ENCODE measurements at places on chromosomes 16 and 17.
A peak's percentile ranks its signal among the peaks of the same experiment; 100 is the strongest.

GRCh38 chr16:66344533-66345145, 21.9 kb upstream of the CDH5 start:
- DNase-seq: peak; percentile 53

DNA sequence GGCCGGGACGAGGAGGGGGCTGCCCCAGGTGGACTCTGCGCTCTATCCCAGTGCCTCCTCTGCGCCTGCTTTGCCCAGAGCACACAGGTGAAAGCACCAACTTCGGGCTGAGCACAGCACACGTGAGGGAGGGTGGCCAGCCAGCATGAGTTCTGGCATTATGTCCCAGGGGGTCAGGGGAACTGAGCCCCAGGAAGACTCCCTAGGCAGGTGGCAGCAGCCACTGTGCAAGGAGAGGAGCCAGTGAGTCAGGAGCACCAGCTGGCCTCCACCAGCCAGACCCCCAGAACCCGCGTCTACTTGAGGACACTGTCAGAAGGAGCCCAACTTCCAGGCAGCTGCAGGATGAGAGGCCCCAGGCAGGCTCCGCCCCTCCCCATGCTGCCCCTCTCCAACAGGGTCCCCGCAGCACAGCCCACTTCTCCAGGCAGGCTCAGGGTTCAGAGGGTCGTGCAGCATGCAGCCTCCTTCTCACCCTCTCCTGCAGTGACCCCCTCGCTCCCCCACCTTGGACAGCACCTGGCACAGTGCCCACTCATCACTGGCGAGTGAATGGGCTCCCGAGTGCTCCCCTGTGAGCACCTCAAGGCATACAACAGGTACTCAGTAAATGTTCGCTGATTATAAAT, 44.2 kb upstream of the RASD1 start:
- DNase-seq: no peak

GRCh38 chr16:58038219-58038641, 12.7 kb downstream of the MMP15 start:
- no peak for DNase-seq

DNA sequence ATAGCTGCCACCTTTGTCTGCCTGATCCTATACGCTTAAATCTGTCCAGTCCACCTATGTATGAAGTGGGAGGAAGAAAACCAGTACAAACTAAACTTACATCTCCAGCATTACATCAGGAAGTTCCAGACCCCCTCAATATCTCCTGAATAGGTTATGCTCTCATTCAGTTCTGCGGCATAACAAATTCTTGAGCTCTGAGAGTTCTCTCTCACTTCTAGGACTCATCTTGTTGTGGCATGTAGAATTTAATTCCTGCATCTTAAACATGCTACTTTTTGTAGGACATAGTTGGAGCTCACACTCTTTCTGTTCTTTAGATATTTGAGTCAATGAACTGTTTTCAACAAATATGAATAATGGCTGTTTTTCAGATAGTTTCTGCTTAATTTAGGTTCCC, 662.5 kb downstream of the CDH11 start:
- DNase-seq: no peak

DNA sequence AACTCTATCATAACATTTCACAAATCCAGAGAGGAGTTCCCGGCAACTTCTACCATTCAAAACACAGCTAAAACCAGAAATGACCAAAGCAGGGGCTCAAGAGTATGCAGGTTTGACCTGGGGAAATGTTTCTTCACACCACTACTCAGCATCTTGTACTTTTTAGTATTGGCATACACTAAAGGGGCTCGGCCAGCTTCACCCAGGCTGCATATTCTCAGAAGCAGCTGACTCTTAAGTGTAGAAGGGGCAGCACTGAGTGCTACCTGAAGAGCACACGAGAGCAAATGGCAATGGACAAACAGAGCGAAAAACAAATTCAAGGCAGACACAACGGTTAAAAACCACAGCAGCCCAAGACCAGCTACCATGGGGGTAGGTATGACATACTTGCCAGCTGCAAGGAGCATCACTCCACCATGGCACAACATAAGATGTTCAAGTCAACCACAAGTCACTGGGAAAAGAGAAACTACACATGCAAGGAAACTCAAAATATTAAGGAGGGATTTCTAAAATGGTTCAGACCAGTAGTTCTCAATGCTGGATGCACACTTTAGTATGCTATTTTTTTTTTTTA, 34.4 kb downstream of the N4BP1 start:
- DNase-seq: no peak

- DNase-seq: no peak
Measured at GRCh38 chr17:17341452-17341851, 38.3 kb downstream of the NT5M start.

DNA sequence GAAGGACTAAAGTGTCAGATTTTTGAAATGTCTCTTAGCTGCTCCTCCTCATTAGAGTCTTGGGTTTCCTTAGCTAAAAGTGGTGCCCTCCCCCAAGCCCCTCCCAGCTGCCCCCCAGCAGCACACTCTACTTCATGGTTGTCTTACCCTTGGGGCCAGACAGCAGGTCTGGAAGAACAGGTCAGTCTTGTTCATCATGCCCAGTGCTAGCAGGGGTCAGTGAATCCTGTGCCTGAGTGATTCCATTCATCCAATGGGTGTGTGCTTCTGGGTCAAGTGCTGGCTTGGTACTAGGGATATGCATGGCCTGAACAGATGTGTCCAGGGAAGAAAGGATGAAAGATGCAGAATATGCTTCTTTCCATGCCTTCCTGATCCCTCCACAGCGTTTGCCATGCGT, 93.2 kb downstream of the GNAO1 start:
- DNase-seq: no peak

DNA sequence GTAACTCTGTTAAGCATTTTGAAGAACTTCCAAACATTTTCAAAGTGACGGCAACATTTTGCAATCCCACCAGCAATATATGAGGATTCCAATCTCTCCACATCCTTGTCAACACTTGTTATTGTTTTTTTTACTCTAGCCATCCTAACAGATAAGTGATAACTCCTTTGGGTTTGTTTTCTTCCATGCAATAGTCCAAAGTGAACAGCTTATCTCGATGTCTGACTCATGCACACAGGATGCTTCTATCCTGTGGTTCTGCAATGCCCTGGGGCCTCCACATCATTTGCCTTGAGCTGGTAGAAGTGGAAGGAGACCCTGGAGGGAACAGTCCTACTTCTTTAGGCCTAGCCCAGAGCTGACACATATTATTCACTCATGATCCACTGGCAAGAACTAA, 13.0 kb downstream of the TLE7 start:
- no peak for DNase-seq

DNA sequence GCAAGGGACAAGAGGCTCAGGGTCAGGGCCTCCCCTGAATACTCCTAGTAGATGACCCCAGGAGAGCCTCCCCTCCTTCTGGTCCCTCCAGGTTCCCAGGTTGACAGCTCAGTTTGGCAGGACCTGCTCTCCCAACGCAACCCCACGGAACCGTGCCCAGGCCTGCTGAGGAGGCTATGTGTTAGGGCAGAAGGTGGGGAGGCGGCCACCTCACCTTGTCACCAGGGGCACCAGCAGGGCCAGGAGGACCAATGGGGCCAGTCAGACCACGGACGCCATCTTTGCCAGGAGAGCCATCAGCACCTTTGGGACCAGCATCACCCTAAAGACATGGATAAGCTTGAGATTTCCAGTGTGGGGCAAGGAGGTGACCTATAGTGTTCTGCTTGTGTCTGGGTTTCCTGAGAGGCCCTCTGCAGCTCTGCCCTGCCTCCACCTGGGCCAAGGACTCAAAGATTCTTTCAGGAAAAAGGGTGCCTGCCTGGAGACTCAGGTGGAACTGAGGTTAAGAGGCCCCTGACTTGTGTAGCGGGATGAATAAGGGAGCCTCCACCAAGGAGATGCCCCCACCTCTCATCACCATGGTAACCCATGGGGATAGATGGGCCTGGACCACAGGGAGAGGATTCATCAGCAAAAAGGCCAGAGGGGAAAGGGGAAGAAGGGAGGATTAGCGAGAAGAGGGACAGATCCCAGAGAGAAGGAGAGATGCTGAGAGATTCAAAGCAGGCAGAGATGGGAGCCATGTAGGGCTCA, 10.7 kb downstream of the COL1A1 start:
- no peak for DNase-seq

DNA sequence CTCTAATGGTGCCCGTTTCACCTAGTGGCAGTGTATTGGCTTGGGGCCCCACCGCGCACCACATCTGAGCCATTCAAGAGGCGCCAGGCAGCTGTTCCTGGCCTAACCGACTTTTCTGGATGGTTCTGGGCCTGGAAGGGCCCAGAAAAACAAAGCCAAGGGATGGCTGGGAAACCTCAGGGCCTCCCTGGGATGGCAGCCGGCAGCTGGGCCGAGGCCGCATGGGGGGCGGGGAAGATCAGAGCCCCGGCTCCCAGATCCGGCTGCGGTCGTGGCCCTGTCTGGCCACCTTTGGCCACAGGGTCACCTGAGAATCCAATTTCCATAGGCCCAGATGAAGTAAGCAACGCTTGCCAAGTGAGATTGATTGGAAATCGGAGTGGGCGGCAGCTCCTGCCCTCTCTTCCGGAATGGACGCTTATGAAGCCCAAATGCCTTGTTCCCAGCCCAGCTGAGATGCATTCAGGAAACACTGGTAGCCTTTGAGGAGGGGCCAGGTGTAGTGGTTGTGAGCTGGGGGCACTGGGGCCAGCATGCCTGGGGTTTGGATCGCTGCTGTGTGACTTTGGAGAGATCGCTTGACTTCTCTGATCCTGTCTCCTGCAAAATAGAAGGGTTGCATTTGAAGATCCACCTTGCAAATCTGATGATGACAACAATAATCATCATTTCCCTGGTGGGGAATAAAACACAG, 163.8 kb upstream of the GSE1 start:
- DNase-seq: no peak

DNA sequence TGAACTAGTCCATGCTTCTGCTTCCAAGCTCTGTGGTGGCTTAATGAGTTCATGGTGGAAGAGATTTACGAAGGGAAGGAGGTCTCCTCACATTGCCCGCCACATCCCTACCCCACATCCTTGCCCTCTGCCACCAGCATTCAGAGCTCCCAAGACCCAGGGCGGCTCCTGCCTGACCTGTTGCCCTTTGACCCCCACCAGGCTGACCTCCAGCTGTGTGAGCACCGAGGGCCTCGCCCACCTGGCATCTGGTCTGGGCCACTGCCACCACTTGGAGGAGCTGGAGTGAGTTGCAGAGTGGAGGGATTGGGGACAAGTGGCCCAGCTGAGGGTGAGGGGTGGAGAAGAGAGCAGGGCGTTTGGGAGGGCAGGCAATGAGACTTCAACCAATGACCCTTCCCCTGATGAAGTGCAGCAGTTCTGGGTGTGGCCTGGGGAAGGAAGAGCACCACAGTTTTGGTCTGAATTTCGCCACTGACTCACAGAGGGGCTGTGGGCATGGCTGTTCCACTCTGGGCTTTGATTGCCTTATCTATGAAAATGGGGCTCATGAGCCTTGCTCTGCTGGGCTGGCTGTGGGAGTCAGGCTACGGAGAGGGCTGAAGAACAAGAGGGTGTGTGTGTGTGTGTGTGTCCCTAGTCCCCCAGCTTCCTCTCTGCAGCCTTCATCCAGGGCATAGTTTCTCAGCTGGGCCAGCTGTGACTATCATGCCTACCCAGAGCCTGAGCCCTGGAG, 22.6 kb upstream of the CPNE2 start:
- DNase-seq: no peak
